T-helper 17 cell (primary cell): ENCODE measurements at places on chromosomes 5 and 9. TPM values are rescaled to one million over a fixed set of nuclear protein-coding genes. Genes with fewer than 3 reads are reported as not detected.

DNA sequence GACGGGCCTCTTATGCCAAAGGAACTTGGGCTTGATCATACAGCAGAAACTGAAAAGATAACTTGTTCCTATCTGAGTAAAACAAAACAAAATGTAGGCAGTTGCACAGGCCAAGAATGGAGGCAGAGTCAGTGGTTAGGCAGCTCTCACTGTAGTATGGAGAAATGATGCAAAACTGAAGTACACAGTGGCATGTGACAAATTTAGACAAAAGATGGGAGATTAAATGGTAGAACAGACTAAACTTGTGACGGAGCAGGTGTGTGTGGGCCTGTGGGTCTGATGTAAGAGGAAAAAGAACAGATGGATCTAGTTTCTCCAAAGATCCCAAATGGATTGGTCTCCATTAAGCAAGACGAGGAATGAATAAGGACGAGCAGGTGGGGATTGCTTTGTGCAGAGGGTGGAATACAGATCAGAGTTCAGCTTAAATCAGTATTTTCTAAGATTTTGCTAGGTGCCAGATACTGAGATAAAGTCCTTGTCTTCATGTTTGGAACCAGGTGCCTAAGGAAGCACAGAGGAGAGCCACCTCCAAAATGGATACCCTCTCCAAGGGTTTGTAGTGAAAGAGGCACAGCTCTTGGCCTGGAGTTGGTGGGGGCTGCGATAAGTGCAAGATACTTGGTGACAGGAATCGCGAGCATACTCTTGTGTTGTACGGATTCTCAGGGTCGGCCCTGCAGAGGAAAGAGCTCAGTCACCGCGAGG is 722 bp upstream of the DCP2 start:
- peak overlapping the region; percentile 99 for H3K4me3 ChIP-seq
- DNase-seq: no peak
- no peaks in the 10 kb centered on the region for H3K27me3 ChIP-seq
- H3K4me1 ChIP-seq: peaks cover 29% of the 10 kb centered on the region

DNA sequence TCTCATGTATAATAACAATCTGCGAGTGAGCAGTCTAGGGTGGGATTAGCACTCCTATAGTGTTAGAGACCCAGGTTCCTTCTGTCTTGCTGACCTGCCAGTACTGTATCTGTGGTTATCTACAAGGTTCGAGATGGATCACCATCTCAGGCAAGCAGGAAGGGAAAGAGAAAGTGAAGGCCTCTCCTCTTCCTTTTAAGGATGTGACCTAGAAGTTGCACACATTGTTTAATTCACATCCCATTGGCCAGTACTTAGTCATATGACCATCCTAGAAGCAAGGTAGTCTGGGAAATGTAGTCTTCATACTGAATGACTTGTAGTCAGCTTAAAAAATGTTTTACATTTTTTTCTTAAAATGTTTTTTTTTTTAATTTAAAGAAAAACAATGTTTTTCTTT is 168.6 kb downstream of the CARTPT start:
- peaks cover 10% of the 10 kb centered on the region for H3K36me3 ChIP-seq
- H3K27ac ChIP-seq: no peak overlapping the region
- H3K4me3 ChIP-seq: no peak overlapping the region
- no peaks in the 10 kb centered on the region for H3K4me1 ChIP-seq

- no peaks in the 10 kb centered on the region for H3K27me3 ChIP-seq
- no peak overlapping the region for H3K4me3 ChIP-seq
Observed at GRCh38 chr9:108665521-108666239, 190.1 kb downstream of the ACTL7B start.

- peaks cover 2% of the 10 kb centered on the region for H3K4me1 ChIP-seq
- no peak overlapping the region for H3K27ac ChIP-seq
- peaks cover 25% of the 10 kb centered on the region for H3K27me3 ChIP-seq
Observed at GRCh38 chr9:14780251-14780650, 57.7 kb upstream of the CER1 start.

GRCh38 chr9:19690128-19690527 is 98.7 kb downstream of the SLC24A2 start:
- H3K4me1 ChIP-seq: no peaks in the 10 kb centered on the region
- H3K36me3 ChIP-seq: no peaks in the 10 kb centered on the region
- no peaks in the 10 kb centered on the region for H3K27me3 ChIP-seq
- H3K4me3 ChIP-seq: no peak overlapping the region

DNA sequence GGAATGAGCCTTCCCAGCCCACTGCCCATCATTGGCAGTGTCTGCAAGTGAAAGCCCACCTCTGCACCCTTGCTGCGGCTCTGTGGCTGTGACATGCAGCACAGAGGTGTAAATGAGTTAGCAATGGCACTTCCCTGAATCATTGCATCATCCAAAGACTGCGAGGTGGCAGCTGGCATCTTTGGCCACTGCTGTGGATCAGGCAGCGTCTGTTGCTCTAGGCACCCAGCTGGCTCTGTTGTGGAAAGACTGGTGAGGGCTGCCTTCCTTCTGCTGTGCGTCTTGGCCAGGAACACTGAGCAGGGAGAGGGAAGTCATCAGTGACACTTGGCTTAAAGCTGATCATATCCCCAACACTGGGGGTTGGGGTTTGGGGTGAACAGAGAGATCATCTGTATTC is 64.5 kb downstream of the MFAP3 start:
- peaks cover 11% of the 10 kb centered on the region for H3K27me3 ChIP-seq
- H3K27ac ChIP-seq: no peak overlapping the region
- no peaks in the 10 kb centered on the region for H3K4me1 ChIP-seq
- no peak overlapping the region for H3K4me3 ChIP-seq
- no peak for DNase-seq
- H3K36me3 ChIP-seq: peaks cover 2% of the 10 kb centered on the region

Gene TRIO
- total RNA-seq: 19.3 TPM

Gene GABRA1
- not detected for total RNA-seq

Gene RPP25L
- total RNA-seq: 8.3 TPM

Gene TYRP1
- total RNA-seq: not detected

Gene BTNL9
- not detected for total RNA-seq

Gene EDIL3
- not detected for total RNA-seq
